Lower leg skin (tissue), 4 donors: ENCODE measurements at places on chromosomes 1 and 21. TPM values are rescaled to one million over a fixed set of nuclear protein-coding genes. Genes with fewer than 3 reads are reported as not detected.

DNA sequence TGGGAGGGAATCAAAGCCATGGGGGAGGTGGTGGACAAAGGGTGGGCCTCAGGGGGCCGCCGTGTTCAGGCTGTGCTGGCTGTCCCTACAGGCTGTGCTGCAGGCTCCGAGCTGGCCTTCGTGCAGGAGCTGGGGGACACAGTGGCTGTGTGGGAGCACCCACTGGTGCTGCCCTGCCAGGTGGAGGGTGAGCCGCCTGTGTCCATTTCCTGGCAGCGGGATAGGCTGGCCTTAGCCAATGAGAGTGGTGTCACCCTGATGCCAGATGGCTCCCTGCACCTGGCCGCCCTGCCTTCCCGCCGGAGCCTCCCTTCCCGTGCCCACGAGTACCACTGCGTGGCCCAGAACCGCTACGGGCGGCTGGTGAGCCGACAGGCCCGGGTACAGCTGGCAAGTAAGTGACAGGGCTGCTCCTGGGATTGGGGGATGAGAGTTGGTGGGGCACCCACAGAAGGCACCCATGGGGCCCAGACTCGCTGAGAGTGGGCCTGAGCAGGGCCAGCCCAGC, 20.2 kb downstream of the SLC27A3 start:
- peak; percentile 82 for DNase-seq

DNA sequence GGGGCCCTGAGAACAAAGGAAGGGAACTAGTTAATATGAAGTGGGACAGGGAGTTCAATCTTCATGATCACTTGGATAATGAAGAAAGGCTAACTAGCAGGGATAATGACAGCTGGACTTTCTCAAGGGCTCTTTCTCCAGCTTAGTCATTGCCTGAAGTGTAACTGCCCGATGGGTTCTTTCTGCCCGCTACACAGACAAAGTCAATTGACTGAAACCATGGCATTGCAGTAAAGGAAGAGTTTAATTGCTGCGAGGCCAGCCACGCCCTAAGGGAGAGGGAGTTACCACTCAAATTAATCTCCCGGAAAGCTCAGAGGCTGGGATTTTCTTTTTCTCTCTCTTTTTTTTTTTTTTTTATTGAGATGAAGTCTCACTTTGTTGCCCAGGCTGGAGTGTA, 16.6 kb upstream of the SLC2A5 start:
- DNase-seq: no peak

GRCh38 chr1:21586846-21587601, 77.8 kb downstream of the ALPL start:
- DNase-seq: peak; percentile 36

Gene LRRN2
- total RNA-seq: 0.10 TPM

Gene IGSF5
- total RNA-seq: 1.3 TPM
